Cerebellar nuclear complex (tissue), 1 donor: ENCODE measurements at places on chromosomes 2 and 18.

DNA sequence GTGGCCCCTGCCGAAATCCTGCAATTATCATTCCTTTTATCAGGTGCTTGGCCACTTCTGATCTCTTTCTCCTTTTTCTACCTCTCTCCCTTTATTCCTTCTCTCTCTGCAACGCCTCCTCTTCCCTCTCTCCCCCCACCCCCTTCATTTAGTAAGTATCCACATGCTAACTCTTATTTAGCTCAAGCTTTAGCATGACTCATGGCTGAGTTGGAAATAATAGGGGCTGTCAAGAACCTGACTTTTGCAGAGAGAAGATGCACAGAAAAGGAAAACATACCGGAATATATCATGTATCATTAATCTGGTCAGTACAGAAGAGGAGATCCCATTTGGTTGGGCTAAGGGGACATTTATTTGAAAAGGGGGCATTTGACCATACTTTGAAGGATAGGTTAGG is 33.1 kb downstream of the FAM171B start:
- no peak for DNase-seq

DNA sequence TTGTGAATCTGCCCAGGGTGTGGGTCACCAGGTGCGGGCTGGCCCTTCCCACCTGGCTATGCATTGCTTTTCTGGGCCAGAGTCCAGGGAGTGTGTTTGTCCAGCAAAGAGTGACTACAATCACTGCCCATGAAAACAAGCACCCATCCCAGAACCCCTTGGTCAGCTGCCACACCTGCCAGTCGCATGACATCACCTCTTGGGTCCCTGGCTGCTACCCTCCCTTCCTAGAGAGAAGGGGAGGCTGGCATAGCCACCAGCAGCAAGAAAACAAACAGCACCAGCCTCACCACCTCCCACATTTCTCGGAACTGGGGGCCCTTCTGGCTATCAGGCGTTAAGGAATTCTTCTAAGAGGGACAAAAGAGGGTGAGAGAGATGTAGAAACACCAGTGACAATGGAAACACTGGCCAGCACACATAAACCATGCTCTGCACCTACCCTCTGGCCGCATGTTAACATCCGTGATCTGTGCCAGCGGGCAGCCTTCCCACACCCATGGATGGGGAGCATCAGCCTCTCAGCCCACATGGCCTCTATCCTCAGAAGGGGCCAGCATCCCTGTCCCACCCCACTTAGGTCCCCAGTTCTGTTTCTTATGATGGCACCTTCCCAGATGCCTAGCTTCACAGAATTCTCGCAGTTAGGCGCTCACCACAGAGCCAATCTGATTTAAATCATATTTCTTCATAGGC is 109.7 kb upstream of the GLI2 start:
- no peak for DNase-seq

DNA sequence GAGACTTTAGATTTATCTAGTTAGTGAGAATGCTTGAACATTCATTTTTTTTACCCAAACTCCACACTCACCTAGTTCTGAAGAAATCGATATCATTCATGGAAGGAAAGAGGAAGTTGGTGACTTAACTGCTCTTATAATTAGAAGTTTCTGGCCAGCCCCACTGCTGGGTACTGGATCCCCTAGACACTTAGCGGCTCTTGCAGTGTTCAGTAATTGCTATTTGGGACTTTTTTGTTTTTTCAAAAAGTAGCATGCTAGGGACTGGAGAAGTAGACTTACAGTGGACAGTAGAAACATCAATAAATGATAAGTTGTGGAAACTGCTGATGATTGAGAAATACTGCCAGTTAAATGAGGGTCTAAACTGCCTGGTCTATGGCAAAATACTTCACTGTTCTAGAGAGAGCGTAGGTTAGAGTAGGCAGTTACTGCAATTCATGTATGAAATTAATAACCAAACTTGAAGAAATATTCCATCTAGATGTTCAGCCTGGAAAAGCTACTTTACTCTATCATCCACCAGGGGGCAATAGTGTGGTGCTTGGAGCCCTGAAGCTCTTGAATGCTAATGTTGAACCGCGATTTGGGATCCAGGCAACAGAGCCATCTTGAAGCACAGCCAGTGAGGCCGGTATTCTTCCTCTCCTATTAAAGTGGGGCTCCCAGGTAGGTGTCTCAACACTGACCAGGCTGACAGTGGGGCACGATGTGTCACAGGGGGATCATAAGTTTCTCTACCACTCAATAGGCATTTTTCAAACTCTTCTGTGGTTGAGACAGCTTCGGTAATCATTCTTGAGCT is 146.1 kb upstream of the SESTD1 start:
- no peak for DNase-seq

DNA sequence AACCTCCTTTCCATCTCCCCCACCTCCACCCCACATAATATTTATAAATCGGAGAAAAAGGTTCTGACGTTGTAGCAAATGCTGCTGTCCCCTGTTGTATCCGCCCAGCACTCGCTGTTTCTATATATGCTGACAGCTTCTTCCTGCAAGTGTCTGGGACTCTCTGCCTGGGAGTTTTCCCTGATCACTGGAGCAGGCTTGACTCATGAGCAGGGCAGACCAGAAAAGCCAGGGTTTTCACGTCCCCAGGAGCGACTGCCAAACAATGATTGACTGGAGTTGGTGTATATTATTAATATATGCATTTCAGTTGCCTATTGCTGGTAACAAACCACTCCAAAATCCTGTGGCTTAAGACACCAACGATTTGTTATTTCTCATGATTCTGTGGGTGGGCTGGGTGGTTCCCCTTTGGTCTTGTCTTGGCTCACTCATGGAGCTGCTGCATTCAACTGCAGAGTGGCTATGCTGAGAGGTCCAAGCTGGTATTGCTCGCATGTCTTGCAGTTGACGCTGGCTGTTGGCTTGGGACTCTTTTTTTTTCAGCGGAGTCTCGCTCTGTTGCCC is 21.2 kb upstream of the ASXL2 start:
- no peak for DNase-seq

DNA sequence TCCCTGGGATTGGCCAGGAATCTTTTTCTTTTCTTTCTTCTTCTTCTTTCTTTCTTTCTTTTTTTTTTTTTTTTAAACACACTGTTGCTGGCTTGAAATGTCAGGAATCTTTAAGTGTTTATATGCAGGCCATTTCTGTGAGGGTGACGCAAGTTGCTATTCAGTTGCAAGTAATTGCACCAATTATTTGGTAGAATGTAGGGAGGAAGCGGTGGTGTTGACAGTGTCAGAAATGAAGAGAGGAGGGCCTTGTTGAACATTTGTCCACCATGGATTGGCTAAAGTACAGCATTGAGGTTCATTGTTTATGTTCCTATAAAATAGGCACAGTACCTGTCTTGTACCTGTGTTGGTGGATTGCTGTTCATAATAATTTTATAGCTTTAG is 6.5 kb downstream of the RPIA start:
- no peak for DNase-seq

DNA sequence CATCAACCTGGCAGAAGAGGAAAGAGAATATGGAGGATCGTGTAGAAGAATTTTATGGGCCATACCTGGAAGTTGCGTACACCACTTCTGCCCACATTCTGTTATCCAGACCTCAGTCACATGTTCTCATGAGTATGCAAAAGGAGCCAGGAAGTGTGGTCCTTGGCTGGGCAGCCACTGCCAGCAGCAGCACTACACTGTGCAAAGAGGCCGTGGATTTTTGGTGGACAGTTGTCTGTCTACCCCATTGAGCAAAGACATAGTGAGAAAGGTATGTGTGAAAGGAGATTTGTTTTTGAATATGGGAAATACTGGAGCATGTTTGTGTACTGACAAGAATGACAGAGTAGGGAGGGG is 68.1 kb downstream of the SDC1 start:
- DNase-seq, result no peak

- no peak for DNase-seq
Measured at GRCh38 chr2:31865215-31865614, 145.6 kb downstream of the MEMO1 start.

DNA sequence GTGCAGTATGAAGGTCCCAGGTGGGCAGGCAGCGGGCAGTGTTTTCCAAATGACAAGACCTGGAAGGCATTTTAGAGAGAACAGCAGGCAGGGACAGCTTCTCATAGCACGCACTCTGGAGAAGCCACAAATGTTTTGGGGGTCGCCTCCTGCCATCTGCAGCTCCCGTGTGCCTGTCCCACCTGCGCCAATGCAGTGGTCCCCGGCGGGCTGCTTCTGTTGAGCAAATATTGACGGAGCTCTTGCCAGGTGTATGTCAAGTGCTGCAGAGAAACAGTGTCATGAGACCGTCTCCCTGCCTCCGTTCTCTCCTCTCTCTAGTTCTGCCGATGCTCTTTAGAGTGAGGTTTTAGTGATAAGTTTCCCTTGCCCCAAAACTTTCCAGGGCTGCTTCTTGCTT is 174.8 kb downstream of the LDLRAD4 start:
- no peak for DNase-seq

DNA sequence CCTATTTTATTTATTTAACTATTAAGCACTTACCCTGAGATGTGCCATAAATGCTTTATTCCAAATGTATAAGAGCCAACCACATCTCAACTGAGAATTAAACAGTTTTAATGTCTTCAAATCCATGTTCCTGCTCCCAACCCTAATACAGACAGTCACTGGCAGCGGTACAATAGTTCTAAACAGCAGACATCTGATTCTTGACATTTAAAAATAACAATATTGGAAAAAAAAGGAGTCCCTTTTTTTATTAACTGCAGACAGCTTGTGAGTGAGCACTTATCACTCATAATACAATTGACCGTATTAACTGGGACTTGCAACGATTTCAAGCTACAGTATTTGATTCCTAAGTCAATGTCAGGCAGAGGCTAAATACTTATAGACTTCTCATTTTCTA is 424.6 kb downstream of the TGIF1 start:
- no peak for DNase-seq

DNA sequence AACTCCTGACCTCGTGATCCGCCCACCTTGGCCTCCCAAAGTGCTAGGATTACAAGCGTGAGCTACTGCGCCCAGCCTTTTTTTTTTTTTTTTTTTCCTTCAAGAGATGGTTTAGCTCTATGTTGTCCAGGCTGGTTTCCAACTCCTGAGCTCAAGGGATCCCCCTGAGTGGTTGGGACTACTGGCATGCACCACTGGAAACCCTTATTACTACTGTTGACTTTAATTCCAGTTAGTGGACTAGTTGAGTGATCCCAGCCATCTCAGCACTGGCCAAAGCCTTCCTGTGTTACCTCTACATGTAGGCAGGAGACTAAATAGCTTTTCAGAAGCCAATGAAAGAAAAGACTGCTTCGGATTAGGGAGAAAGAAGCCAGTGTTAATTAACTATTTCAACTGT is 8.1 kb upstream of the SSB start:
- no peak for DNase-seq

- no peak for DNase-seq
Measured at GRCh38 chr2:36373149-36373926, 17.8 kb downstream of the CRIM1 start.

- no peak for DNase-seq
Measured at GRCh38 chr18:63783394-63783793, 8.2 kb downstream of the SERPINB7 start.

DNA sequence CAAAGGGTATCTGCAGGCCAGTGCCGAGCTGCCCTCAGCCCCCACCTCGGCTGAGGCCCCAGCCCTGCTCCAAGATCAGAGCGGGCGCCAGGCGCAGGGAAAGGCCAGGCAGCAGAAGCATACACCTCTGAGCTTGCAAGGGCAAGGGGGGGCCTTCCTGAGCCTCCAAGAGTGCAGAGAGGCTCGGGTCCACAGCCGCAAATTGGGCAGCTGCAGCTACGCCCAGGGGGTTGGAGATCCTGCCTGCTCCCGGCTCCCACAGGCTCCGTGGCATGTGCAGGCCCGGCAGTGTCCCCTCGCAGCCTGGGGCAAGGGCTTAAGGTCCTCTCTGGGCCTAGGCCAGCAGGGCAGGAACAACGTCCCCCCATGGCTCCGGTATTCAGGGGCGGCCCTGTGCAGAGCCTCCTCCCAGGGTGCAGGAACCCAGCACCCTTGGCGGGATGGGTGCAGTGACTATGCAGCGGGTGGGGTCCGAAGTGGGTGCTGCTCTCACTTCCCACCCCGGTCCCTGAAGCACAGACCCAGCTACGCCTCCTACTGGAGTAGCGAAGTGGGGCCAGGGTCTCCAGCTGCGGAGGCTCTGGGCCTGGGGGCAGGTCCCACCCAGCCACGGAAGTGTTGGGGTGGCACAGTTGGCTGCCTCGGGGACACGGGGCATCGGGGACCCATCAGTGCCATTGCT is 120.2 kb upstream of the TMEFF2 start:
- DNase-seq, result no peak

DNA sequence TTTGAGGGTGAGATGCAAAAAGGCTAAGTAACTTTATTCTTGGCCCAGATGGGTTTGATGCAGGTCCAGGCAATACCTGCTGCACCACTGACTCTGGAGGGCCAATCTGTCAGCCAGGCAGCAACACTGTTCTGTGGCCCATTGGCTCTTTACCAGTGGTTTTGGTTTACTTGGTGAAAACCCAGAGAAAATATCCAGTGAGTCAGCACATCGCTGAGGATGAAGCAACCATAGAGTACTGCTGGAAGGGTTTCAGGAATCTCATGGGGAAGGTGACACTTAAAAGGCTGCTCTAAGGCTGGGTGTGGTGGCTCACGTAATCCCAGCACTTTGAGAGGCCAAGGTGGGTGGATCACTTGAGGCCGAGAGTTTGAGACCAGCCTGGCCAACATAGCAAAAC is 192.5 kb upstream of the FAM98A start:
- no peak for DNase-seq

DNA sequence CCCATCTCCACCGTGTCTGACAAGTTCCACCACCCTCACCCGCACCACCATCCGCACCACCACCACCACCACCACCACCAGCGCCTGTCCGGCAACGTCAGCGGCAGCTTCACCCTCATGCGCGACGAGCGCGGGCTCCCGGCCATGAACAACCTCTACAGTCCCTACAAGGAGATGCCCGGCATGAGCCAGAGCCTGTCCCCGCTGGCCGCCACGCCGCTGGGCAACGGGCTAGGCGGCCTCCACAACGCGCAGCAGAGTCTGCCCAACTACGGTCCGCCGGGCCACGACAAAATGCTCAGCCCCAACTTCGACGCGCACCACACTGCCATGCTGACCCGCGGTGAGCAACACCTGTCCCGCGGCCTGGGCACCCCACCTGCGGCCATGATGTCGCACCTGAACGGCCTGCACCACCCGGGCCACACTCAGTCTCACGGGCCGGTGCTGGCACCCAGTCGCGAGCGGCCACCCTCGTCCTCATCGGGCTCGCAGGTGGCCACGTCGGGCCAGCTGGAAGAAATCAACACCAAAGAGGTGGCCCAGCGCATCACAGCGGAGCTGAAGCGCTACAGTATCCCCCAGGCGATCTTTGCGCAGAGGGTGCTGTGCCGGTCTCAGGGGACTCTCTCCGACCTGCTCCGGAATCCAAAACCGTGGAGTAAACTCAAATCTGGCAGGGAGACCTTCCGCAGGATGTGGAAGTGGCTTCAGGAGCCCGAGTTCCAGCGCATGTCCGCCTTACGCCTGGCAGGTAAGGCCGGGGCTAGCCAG is 1.2 kb downstream of the ONECUT2 start:
- no peak for DNase-seq

- DNase-seq, result no peak
Measured at GRCh38 chr2:189232759-189233406, 53.3 kb upstream of the COL5A2 start.

GRCh38 chr2:160005908-160006307 is 56.5 kb downstream of the PLA2R1 start:
- no peak for DNase-seq
